ENCODE measurements at places on chromosomes 6 and 20.
A peak's percentile ranks its signal among the peaks of the same experiment; 100 is the strongest.

DNA sequence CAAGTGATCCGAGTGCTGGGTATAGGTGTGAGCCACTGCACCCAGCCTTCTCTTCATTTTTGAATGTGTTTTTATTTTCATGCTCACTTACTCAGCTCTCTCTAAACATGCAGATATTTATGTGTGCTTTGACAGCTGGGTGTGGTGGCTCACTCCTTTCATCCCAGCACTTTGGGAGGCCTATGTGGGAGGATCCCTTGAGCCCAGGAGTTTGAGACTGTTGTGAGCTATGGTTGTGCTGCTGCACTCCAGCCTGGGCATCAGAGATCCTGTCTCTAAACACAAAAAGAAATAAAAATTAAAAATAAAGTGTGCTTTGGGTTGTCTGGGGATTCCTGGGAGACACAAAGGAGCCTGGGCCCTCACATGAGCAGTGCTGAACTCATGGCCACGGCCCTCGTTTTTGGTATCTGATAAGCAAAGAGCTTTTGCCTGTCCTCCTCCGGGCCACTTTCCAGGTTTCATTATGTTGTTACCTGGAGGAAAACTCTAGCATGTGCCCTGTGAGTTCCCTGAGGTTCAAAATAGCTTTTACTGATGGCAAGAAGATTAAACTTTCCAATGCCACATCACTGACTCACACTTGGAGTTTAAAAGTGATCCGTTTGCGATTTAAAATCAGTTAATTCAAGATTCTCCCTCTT lies 78.5 kb downstream of the CD164 start:
- DNase-seq = no peak

DNA sequence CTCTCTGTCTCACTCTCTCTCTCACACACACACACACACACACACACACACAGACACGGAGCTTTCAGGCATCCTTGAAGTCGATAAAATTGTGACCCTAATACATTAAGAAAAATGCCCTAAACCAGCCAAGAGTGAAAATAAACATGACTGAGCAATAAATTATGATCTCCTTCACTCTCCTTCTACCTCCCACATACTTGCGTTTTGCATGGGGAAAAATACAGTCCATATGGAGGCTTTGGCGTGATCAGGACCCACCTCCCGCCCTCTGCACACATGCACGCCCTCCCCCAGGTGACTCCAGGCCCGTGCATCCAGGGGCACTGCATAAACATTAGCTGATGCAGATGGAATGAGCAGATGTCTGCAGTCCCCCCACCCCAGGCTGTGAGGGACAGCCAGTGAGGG lies 114.2 kb upstream of the JARID2 start:
- DNase-seq = no peak

GRCh38 chr20:42790111-42790510 lies 399.6 kb downstream of the PTPRT start:
- no peak for DNase-seq

DNA sequence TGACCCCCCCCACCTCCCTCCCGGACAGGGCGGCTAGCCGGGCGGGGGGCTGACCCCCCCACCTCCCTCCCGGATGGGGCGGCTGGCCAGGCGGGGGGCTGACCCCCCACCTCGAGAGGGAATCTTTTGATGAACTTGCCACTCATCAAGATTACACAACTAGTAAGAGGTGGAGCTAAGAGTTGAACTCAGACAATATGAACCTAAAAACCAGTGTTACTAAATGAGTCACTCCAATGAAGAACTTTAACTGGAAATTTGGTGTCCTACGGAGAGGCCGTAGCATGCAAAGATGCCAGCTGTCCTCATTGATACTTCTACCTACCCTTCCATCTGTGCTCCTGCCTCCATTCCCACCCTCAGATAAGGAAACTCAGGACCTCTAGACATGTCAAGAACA lies 42.8 kb downstream of the PFDN4 start:
- no peak for DNase-seq

GRCh38 chr20:41168281-41169161 lies 31.2 kb downstream of the PLCG1 start:
- DNase-seq = no peak

DNA sequence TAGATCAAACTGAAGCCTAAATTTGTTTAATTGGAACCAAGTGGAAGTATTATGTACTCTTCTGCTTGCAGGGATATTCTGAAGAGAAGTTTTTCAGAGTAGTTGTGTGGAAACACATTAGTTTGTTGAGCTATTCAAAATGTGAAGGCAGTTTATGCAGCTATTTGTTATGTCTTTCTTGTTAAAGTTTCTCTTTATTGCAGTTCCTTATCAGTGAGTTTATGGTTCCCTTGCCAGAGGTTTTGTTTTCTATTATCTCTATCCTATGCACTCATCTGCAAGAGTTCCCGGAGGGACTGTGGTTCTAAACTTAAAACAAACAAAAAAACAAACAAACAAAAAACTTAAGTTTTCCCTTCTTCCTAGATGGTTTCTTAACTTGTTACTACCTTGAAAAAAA lies 143.7 kb upstream of the SLC22A16 start:
- DNase-seq = no peak

GRCh38 chr6:56581296-56581925 lies 61.3 kb downstream of the DST start:
- no peak for DNase-seq

GRCh38 chr6:18122128-18123093 lies at the start of gene NHLRC1:
Gene NHLRC1 (minus strand): TSS chr6:18122677. CDS start chr6:18122606, 71 bp downstream.
- DNase-seq = peak; percentile 47

DNA sequence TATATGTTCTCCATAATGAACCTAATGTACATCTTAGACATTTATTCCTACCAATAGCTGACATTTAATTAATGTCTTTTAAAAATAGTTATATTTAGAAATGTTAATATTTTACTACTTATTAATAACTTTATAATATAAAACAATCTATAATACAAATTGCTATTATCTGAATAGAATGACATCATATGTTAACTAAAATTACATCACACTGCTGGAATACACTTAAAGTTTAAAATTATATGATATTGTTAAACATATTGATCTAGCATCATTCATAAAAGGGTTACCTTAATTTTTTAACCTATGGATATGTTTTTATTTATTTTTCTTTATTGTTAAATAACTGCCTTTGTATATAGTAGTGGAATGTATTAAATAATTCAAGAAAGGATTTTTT lies 660.2 kb upstream of the ADGRB3 start:
- no peak for DNase-seq

DNA sequence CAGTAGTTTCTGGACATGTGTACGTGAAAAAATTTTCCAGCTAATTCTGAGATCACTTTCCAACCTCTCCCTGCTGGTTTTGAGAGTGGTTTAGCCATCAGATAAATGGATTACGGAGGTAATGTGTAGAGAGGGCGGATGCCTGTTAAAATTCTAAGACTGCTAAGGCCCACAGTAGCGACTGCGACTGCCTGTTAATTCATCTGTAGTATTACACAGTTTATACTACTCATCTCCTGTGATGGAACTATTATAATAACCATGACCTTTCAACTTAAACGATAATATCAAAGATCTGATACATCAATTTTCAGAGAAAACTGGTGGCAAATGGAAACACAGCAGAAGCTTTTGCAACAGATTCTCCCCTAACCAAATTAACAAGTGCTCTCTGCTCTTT lies 102.3 kb downstream of the IRF4 start:
- DNase-seq = no peak

- no peak for DNase-seq
Measured at GRCh38 chr6:142913036-142913510, 31.9 kb downstream of the HIVEP2 start.

GRCh38 chr20:48944663-48945297 lies 23.3 kb downstream of the ARFGEF2 start:
- no peak for DNase-seq

DNA sequence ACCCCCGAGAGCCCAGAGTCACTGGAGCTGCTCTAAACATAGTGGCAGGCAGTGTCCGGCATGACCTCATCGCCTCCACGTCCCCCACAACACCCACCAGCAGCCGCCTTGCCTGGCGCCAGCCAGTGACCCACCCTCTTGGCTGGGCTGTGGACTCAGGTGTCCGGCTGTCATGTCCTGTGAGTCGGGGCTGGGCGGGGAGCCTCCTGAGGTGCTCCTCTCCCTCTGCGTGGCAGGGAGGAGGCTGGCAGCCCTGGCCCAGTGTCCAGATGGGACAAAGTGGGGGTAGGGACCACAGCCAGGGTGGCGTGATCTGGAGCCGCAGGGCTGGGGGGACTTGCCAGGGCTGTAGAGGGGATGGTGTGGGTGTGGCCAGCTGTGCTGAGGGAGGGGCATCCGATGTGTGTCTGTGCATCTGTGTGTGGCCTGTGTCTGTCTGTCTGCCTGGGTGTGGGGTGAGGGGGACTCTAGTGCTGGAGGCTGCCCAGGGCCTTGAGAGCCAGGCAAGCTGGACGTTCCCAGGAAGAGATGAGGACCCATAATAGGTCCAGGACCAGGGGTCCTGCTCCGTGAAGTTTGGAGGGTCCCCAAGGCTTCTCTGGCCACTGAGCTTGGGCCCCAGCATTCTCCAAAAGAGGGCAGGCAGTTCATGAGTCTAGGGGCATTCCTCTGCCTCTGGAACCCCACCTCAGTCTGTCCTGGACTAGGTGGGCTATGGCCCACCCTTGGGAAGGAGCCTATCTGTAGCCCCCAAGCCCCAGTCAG lies 2.3 kb upstream of the SOX18 start:
- no peak for DNase-seq

- no peak for DNase-seq
Measured at GRCh38 chr6:5034736-5035135, 30.9 kb upstream of the RPP40 start.

GRCh38 chr20:57326667-57327455 lies 2.7 kb upstream of the SPO11 start:
- no peak for DNase-seq

GRCh38 chr6:23414051-23414445 lies 712.0 kb upstream of the NRSN1 start:
- DNase-seq = no peak

GRCh38 chr20:40489886-40490285 lies 199.2 kb downstream of the MAFB start:
- no peak for DNase-seq

- DNase-seq = no peak
Measured at GRCh38 chr6:42099340-42100028, 42.9 kb downstream of the C6orf132 start.

- no peak for DNase-seq
Measured at GRCh38 chr6:100338090-100338489, 126.6 kb downstream of the SIM1 start.

- no peak for DNase-seq
Measured at GRCh38 chr6:99609905-99610489, 3.4 kb downstream of the PRDM13 start.

- DNase-seq = no peak
Measured at GRCh38 chr6:161921602-161922395, 647.9 kb upstream of the AGPAT4 start.

GRCh38 chr6:143299253-143300166 lies 151.0 kb downstream of the ADAT2 start:
- no peak for DNase-seq

DNA sequence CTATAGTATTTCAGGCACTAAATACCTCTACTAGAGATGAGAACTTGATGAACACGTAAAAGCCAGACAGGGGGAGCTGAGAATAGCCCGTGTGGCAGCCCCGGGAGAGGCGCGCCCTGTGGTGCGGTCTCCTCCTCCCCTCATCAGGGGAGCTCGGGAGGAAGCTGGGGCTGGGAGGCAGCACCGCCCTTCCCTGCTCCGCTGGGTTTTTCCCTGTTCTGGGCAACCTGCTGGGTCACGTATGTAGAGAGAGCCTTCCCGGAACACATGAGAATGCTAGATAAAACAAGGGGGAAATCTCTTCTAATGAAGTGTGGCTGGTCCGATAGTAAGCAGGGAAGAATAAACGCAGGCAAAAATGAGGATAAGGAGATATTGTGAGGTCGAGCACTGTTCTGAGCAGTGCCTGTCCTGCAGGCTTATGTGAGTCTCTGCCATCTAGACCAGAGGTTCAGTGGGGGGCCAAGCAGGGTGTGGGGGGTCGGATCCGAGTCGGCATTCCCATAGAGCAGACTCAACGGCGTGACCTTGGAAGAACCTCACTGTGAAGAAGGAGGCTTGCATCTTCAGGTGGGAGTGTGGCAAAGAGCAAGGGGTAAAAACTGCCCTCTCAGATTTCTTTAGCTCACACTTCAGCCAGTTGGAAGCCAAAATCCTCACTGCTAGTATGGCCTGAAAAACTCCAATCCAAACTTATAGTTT lies 13.4 kb upstream of the RPS6KA2 start:
- no peak for DNase-seq

GRCh38 chr6:168413856-168414255 lies 27.1 kb upstream of the SMOC2 start:
- no peak for DNase-seq

GRCh38 chr6:38065734-38066305 lies 246.3 kb downstream of the ZFAND3 start:
- DNase-seq = no peak

DNA sequence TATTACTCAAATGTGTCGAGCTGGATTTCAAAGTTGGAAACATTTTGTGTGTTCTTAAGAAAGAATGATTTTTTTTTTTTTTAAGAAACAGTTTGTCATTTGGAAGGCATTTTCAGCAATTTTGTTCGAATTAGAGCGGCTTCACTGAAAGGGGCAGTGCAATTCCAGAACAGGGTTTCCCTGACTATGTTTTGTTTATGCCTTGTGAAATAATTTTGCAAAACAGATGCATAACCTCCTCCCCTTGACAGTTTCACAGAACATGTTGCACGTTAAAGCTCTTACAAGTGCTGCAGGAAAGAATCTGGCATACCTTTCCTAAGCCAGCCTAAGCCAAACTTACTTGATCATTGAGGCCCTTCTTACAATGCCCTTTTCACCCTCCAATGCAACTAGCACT lies 216.0 kb upstream of the SSTR4 start:
- no peak for DNase-seq

DNA sequence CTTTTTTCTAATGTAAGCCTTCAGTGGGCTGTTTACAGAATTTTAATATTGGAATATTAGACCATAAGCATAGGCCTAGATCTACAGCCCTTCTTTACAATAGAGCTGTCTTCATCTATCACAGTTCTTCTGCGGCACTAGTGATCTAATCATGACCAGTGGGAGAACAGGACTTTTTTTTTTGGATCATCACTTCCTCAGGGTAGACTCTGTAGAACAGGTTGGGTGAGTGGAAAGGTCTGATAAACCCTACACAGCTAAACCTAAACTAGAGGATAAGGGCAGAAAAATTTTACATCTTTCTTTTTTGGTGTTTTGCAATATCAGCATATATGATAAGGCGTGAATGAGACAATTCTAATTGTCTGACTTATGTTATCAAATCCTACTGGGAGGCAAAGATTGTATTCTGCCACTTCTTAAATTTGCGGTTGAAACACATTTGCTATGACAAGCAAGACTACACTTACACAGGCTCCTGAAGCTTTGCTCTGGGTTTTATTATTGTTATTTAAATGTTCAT lies 52.2 kb downstream of the GOPC start:
- DNase-seq = no peak

DNA sequence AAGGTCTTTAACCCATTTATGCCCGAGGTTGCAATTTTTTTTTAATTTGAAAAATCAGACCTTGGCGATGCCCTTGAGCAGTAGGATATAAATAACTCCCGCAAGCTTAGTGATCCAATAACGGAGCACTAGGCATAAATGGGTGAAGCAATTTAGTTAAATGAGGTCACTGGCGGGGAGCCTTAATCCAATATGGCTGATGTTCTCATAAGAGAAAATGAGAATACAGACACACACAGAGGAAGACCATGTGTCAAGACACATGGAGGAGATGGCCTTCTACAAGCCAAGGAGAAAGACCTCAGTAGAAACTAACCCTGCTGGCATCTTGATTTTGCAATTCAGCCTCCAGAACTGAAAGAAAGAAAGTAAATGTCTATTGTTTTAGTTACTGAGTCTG lies 735 bp downstream of the SIRPG start:
- no peak for DNase-seq

GRCh38 chr20:37363221-37364012 lies 17.5 kb downstream of the SRC start:
- no peak for DNase-seq

GRCh38 chr20:38888059-38888831 lies 38.0 kb upstream of the FAM83D start:
- DNase-seq = no peak

All from T-helper 17 cell (primary cell).